ENCODE measurements at places on chromosomes 5 and 9.

GRCh38 chr5:122906768-122907167 lies 61.4 kb downstream of the SNX24 start:
- no peak for DNase-seq

- no peak for DNase-seq
These were observed 32.2 kb downstream of the ACER2 start for GRCh38 chr9:19440823-19441580.

DNA sequence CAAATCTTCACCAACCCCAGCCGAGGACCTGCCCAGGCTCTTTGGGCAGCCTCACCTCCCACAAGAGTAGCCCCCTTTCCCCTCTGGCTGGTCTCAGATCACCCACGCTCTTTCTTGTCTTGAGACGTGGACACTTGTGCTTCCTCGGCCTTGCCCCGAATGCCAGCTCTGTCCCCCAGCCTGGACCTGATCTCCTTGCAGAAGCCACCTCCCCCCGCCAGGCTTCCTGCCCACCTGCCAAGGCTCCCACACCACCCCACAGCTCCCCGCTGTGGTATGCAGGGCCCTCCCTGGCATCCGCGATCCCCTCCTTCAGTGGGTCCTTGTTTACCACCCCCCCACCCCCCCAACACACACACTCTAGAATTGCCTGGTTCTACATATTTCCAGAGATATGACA lies 133.7 kb downstream of the ROR2 start:
- DNase-seq = no peak

GRCh38 chr5:55593115-55593472 lies 58.3 kb upstream of the PLPP1 start:
- DNase-seq = no peak

GRCh38 chr9:92770360-92770995 lies 5.8 kb upstream of the BICD2 start:
- no peak for DNase-seq

DNA sequence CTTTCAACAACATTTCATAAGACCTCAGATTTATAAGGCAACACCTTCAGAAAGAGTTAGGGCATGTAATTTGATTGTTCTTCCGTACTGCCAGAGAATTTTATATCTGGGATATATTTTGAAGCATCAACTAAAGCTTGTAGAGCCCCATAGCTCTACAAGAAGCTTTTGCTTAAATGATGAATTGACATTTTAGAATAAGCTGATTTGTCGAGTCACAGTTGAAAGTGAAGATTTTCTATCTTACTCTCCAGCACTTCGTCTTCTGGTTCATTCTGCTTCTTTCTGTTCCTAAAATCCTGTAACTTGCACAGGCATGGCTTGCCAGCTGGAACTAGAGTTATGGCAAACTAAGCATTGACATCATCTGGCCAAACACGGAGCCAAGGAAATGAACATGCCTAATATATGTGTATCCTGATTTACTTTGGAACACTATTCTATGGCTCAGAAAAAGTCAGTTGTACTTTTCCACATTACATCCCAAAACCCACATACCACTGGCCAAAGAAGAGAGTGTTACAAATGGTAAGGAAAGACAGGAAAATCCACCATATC lies 68.6 kb upstream of the MAST4 start:
- peak; percentile 26 for DNase-seq

DNA sequence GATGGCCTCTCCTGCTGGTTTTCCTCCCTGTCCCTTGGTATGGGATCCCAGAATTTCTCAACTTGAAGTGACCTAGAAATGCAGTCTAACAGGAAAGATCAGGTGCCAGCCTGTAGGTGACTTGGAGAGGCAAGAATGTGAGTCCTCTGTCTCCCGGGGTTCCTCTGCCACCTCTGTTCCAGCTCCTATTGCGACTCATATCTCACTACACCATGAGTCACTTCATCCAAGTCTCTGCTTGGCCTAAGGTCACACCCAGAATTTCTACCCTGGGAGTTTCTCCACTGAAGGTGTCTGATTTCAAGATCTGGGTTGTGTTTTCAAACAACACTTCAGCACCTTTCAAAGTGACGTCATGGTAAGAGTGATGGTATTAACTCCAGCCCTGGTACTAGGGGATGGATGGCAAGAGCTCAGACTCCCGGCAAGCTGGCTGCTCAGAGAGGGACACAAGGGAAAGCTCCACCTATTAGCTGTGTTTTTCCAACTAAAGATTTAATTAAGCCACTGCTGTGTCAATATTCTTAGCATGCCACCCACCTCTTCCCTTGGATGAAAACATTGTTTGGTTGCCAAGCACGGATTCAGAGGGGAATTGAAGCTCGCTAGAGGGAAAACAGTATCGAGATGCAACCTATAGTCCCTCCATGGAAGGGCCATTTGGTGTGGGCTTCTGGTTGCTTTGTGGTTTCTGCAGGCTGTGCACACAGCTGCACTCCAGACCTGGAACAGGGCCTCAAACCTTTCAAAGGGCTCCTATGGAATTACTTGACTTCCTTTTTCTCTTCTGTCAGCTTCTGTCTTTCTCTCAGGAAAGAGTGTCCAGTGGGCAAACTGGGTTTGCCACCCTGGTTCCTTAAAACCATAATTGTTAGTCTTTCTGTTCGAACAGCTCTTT lies 205.7 kb downstream of the GAS1 start:
- DNase-seq = no peak

GRCh38 chr5:94776167-94776566 lies 157.7 kb downstream of the SLF1 start:
- no peak for DNase-seq

DNA sequence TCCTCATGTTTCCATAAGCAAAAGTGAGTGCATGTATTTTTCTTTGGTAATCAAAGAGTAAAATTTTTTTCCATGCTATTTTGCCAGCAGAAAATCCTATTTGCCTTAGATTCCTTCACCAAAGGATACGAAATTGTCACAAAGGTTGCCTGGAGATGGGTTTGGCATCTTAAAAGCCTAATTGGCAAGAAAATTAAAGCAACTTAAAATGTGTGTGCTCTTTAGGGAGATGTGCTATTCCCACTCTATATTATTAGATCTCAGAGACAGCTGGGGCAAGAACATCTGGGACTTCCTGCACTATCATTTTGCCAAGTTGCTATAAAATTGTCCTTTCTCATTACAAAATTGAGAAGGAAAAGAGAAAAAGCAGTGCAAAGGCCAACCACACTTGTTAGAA lies 146.1 kb downstream of the PLCXD3 start:
- DNase-seq = no peak

DNA sequence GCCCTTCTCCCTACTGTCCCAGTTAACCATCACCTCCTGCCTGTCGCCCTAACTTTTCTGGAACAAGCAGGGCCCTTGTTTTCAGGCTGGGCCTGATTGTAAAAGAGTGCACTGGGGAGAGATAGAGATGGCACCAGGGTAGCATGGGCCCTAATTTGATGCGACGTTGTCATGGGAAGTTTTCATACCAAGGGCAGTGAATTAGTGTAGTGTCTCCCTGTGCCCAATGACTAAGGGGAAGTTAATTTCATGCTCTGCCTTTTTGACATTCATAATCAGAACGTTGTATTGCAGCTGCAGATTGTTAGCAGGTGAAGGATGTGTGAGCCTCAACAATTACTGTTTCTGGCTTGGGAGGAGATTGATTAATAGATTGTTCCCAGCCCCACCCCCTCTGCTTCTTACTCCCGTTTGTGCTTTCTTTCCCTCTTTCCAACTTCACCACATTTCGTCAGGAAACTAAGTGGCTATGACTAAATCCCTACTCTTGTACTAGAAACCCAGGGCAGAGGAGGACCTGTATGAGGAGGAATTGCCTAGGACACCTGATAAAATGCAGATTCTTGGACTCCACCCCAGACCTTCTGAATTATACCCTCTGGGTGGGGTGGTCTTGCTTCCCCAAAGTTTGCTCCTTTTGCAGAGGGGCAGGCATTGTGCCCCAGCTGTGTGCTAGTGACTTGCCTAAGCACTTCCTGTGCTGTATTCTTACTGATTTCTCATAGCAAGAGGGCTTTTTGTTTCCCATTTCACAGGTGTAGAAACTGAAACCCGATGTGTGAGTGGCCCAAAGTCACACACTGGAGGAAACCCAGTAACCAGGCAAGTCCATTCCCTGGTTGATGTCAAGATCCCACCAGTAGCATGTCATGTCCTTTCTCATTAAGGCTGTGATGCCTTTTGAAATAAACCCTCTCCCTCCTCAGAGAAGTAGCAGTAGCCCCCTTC lies 56.3 kb downstream of the DAB2IP start:
- DNase-seq = no peak

DNA sequence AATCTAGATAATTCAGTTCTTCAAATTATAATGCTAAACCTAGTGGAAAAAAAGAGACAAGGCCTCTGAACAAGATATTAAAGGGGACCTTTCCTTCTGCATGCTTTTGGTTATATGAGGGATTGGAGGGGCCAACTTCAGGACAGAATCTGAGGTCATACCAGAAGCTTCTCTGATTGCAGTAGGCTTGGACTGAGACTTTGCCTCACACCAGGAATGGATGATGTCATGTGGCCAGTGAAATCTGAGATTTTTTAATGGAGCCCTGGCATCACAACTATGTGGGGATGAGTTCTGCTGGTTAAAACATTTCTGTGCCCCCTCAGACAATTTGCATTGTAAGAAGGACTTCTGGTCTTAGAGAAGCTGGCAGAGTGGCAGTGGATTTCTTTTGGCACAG lies 88.6 kb downstream of the ANGPTL2 start:
- DNase-seq = no peak

GRCh38 chr9:8724284-8725018 lies 924.9 kb upstream of the DMAC1 start:
- DNase-seq = no peak

GRCh38 chr9:109846776-109847175 lies 66.8 kb downstream of the PALM2AKAP2 start:
- DNase-seq = no peak

- DNase-seq = no peak
These were observed 88.6 kb upstream of the GAS1 start for GRCh38 chr9:87035879-87036278.

GRCh38 chr9:116596646-116597045 lies 90.5 kb upstream of the TRIM32 start:
- no peak for DNase-seq

- no peak for DNase-seq
These were observed 52.3 kb upstream of the ICE1 start for GRCh38 chr5:5370059-5370774.

DNA sequence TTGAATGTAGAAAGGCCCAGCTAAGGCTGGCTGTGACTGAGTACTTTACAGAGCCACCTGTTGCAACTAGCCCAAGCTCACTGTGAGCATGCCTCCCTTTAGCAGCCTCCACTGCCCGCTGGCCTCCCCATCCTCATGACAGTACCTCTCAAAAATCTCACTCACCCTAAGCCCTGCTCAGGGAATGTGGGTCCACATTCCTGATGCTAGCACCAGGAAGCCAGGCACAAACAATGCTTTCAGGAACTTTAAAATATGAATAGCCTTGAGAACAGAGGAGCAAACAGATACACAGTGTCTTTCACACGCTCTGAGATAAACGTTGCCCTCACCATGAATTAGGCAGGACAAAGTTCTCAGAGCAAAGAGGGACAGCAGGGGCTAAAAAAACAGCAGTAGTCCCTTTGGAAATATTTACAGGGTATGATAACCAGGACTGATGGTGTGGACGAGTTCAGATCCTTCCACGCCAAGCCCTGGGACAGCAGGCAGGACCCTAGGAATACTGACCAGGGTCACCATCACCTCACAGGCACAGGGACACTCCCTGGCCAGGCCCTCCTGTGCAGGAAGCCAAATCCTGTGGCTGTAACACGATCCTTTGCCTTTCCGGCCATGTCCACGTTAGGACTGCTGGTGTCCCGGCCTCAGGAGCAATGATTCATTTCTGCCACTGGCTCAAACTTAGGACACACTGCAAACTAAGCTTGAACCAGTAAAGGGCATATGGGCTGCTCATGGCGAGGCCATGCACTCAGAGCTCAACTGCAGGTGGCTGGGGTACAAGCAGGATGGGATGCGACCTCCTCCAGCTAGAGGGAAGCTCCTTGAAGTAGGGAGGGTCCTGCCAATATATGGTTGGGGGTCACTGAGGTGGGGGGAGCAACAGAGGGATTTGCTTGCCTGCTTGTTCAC lies 9.6 kb downstream of the ACSL6 start:
- DNase-seq = no peak

GRCh38 chr5:78768781-78769380 lies 120.3 kb upstream of the LHFPL2 start:
- DNase-seq = no peak

GRCh38 chr5:160165137-160166068 lies 46.2 kb upstream of the PWWP2A start:
- peak; percentile 89 for DNase-seq

All from eye (tissue), 1 donor.